Naive thymus-derived CD4-positive, alpha-beta T cell (primary cell): ENCODE measurements at places on chromosomes 7 and 10. TPM values are rescaled to one million over a fixed set of nuclear protein-coding genes. Genes with fewer than 3 reads are reported as not detected.

- no peaks in the 10 kb centered on the region for H3K4me1 ChIP-seq
- H3K27me3 ChIP-seq: no peaks in the 10 kb centered on the region
- H3K27ac ChIP-seq: no peak overlapping the region
Observed at GRCh38 chr7:6170571-6171531, 101.6 kb downstream of the CYTH3 start.

- no peak overlapping the region for H3K4me3 ChIP-seq
- no peak overlapping the region for H3K27ac ChIP-seq
- no peaks in the 10 kb centered on the region for H3K27me3 ChIP-seq
- no peaks in the 10 kb centered on the region for H3K4me1 ChIP-seq
- no peak for DNase-seq
Observed at GRCh38 chr7:19275000-19275399, 129.8 kb upstream of the FERD3L start.

- H3K36me3 ChIP-seq: no peaks in the 10 kb centered on the region
- H3K4me3 ChIP-seq: no peak overlapping the region
- no peak overlapping the region for H3K27ac ChIP-seq
Observed at GRCh38 chr7:65812281-65812680, 60.6 kb upstream of the VKORC1L1 start.

Gene CABCOCO1
- total RNA-seq: not detected in 2 replicates

Gene GHRHR
- not detected for total RNA-seq

Gene PPA1
- 69.6 TPM for total RNA-seq
